ENCODE measurements at places on chromosomes 2 and 18.

- no peak for DNase-seq
Measured at GRCh38 chr2:54164106-54164505, 48.7 kb downstream of the ACYP2 start.

DNA sequence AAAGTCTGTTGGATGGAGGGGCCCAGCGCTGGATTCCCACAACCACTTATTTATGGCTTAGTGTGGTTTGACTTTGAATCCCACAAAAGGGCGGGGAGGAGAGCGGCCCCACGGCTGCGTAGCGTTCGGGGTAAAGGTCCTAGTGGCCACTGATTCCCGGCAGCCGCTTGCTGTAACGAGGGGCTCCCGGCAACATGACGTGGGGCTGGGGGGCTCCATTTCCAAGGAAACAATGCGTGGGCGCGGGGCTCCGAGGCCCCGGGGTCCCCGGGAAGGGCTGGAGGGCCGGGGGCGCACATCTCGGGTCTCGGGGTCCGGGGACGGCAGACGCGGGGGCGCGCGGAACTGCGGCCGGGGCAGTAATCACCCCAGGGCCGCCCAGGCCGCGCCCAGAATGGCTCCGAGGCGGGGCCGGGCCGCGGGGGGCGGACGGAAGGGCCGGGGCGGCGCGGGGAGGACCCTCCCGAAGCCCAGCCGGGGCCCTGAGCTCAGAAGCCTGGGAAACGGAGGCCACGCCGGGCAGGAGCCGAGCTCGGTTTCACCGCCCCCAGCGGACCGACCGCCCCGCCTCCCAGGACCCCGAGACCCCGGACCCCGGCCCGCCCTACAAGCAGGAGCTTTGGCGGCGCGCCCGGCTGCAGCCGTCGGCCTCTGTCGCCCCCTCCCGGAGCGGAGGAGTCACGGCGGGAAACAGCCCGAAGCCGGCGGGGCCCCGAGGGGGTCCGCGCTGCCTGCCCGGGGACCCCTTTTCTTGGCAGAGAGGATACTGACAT lies 11.9 kb upstream of the MLPH start:
- no peak for DNase-seq

GRCh38 chr18:34153711-34154110 lies 71.0 kb downstream of the NOL4 start:
- DNase-seq, result no peak

- no peak for DNase-seq
Measured at GRCh38 chr2:10570076-10570475, 119.7 kb downstream of the NOL10 start.

GRCh38 chr18:68722821-68723220 lies 7.9 kb upstream of the TMX3 start:
- no peak for DNase-seq

DNA sequence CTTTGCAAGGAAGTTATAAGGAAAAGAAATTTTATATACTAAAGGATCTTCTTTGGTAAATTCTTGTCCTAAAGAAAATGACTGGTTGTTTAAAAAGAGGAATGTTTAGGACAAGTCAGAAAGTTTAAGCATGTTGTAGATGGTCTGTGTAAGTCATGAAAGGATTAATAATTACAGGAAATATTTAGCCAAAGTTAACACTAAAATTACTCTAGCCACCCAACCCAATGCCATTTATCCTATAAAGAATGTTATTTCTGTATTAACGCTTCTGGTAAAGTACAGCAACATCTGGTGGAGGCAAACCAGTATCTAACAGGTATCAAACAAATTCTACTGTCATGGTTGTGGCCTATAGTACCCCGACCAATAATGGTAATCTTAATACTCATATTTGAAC lies 546.9 kb upstream of the PKDCC start:
- no peak for DNase-seq

DNA sequence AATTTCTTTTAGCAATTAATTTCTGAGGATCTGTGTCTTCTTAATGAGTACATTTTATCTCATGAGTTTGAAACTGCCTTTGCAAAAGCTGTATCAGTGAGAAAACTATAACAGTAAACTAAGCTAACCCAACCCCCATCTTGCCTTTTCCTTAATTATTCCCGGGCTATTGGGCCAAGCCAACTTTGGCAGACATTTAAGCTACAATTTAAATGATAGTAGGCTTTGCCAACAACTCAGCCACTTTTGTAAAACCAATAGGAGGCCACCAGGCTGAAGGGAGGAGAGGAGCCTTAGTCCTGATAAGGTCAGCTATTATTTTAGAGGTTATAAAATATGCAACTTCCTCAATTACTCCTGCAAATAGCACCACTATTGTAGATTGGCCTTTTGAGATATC lies 218.0 kb upstream of the KCNJ3 start:
- DNase-seq, result no peak

GRCh38 chr2:26809211-26809610 lies 23.4 kb downstream of the CENPA start:
- no peak for DNase-seq

GRCh38 chr2:56053679-56054078 lies 130.1 kb upstream of the EFEMP1 start:
- DNase-seq, result no peak
